ENCODE measurements at places on chromosomes 4 and X.

DNA sequence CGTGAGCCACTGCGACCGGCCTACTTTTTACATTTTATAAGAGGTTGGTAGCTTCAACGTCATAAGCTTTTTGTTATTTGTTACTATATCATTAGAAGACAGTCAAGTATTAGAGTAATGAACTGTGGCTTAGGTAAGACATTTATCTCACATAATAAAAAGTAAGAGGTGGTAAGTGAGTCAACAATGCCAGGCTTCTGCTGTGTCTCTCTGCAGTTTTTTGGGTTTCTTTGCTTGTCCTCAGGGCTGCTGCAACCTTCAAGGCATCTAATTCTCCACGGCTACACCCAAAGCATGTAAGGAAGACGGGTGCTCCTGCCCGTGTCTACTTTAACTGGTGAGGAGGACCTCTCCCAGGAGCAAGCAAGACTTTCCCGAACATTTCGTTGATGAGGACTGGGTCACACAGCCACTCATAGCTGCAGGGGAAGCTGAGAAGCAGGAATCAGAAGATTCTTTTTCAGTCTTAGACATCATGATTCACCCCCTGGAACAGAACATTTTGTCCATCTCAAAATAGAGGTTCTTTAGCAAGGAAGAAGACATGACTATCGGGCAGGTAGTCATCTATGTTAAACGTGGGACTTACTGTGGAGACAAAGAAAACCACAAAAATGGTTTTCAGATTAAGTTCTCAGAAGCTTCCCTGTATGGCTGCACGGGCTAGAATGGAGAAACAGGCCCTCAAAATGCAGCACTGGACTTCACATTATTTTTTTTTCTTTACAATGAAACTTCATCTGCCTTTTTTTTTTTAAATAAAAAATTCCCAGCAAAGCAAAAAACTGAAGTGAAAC is 13.0 kb upstream of the RHOH start:
- no peak for DNase-seq

GRCh38 chr4:139188648-139189416 is 11.8 kb upstream of the ELF2 start:
- no peak for DNase-seq

- no peak for DNase-seq
Observed at GRCh38 chr4:54038056-54038455, 26.3 kb downstream of the CHIC2 start.

GRCh38 chrX:149720021-149720689 is 8.3 kb downstream of the MAGEA11 start:
- DNase-seq, result no peak

DNA sequence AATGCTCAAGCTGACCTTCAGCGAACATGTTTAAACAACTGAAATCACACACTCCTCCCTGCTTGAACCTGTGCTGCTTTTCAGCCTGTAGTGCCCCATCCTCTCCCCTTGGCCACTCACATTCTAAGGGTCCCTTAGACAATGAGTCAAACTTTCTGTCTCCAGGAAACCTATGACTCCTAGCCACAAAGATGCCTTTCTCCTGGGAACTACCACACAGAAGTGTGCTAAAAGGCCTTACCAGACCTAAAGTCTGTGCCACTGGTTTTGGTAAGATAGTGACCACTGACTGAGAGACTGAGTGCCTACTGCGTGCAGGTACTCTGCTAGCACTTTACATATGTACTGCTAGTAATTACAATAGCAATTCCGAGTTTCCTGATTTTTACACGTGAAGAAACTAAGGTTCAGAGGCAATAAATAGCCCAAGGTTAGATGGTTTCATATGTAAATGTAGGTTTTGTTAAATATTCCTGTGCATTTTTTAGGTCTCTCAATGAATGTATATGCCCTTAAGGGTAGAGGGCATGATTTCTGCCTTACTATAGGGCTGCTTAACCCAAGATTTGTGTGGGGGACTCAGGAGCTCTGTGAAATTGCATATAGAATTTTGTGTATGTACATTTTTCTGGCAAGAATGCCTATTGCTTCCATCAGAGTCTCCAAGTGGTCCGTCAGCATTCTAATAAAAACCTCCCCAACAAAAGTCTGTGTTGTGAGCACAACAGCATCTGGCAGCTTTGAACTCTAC is 71.1 kb downstream of the NSG1 start:
- DNase-seq, result no peak

DNA sequence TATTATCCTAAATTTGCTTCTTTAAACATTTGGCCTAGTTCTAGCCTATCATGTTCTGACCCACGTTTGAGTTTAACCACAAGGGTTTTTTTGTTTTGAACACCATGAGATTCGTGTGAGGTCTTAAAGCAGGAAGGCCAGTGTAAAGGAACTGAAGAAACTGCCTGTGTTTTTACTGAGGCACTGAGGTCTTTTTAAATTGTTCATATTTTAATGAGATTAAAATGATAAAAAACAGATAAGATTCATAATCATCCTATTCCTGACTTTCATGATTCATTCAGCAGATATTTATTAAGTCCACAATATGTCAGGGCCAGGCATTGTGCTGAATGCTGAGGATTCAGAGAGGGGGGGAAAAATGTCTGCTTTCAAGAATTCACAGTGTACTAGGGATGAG is 3.2 kb downstream of the RPS6KA3 start:
- DNase-seq, result no peak

DNA sequence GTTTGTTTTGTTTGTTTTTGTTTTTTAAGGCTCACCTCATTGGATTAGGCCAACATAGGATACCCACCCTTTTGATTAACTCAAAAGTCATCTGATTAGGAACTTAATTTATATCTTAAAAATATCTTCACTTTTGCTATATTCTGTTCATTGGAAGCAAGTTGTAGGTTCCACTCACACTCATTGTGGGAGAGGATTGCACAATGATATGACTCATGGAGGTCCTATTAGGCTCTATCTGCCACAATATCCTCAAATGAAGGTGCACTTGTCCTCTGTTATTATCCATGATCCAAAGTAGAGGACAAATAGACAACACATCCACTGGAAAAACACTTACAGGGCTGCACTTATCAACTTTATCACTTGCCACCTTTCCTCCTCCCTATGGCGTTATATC is 60.5 kb upstream of the ADAMTS3 start:
- no peak for DNase-seq

DNA sequence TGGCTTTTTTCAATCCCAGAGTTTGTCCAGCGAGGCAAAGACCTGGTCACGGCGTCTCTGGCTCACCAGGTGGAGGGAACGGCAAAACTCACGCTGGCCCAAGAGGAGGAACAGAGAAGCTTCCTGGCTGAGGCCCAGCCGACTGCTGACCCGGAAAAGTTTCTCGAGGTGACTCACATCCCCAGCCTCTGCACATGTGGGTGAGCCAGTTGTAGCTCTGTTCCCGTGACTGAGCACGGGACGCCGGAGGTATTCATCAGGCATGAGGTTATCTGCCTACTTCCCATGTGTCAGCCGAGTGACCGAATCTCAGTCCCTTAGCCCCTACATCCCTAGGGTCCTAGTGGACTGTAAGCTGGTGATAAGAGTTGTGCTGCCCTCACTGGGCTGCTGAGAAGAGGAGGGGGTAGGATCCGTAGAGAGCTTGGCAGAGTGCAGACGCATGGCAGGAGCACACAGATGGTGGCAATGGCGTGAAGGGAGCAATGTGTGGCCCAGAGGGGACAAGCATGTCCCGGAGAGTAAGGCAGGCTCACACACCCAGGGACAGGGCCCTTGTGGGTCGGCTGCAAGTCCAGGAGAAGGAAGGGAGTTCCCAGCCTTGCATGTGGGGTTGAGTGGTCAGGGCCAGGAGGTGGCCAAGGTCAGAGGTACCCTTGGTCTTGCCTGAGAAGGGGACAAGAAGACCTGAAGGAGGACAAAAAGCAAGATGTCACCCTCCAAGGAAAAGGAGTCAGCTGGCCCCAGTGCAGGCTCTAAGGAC is 42.9 kb downstream of the EVC start:
- DNase-seq, result no peak

DNA sequence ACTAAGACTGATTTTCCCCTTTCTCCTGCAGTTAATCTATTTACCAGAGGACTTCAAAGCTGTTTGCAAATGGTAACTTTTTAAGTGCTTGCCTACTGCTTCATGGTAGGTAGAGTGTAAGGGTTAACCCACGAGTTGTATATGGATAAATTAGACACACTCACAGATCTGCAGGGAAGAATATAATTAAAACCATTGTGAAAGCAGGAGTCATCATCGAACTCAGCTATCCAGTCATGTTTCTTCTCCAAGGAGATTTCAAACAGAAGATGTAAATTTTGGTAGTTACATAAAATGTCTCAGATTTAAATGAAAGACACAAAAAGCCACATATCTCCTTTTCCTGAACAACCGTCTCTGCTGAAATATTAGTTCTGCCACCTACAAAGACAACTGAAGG is 549 bp upstream of the XG start:
- DNase-seq, result no peak

GRCh38 chrX:11381464-11381863 is 88.3 kb downstream of the AMELX start:
- peak; percentile 30 for DNase-seq

DNA sequence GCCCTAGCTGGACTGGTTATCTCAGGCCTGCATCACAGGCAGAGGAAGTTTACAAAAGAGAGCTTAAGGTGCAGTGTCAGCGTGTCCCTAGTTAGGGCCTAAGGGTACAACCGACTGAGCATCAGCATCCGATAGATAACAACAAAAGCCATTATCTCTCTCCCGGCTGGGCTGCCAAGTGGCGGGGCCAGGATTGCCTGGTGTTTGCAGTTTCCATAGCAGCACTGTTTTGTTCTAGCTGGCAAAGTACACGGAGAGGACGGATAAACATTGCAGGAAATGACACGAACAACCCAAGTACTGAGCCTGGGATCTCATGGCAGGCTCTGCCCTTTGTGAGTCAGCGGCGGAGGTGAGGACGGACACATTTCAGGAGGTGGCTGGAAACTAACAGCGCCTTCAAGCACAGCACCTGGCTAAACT is 104.7 kb upstream of the NOCT start:
- DNase-seq, result no peak

DNA sequence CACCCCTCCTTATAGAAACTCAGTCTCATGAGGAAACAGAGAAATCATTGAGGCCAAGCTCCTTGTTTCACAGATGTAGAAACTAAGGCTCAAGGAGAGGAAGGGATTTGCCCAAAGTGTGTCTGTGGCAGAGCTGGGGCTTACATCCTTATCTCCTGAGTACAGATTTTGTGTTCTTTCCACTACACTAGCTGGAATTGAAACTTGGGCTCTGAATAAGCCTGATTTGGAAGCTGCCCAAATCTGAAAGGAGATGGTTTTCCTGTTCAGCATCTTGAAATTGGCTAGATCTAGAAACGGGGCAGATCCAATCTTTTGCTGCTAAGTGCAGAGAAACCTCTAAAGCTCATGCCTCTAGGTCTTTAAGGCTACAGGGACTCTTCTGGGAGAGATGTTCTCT is 24.3 kb downstream of the AWAT2 start:
- no peak for DNase-seq

GRCh38 chr4:146436423-146437162 is 85.1 kb downstream of the SLC10A7 start:
- no peak for DNase-seq

DNA sequence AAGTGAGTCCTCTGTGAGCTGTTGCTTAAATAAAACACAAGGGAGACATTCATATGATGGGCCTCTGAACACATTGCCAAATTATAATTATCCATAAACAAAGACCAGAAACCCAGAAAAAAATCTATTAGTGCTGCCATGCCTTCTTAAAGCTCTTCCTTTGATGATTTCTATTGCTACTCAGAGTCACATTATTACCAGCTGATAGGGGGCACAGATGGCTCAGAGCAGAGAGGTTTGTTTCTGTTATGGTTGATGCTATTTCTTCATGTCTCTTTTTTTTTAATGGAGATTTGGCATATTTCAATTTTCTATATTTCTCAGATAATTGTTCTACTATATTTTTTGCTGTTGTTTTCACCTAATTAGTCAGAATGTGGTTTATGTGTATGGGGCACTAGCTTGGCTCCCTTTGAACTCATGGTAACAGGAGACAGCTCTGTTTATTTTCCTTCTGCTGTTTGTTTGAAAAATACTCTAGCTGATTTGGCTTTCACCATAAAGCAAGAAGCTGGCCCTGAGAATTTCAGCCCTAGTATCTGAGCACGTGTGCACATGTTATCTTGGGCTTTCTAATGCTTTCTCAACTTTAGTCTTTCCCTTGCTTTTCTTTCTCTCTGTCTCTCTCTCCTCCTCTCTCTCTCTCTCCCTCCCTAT is 568.8 kb downstream of the PPARGC1A start:
- no peak for DNase-seq

DNA sequence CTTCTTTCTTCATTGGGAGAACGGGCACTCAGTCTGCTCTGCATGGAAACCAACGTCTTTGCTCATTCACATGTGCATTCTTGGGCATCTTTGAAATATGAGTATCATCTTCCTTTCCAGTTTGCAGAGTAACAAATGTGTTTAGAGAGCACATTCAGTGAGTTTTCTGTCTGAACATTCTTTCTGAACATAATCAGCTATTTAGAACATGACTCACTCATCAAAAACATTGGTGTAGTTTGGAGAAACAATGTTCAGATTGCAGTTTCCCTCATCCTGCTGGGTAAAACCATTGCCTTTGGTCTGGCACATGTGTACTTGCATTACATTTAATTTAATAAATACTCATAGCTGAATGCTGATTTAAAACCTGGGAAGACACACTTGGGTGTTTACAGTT is 81.5 kb upstream of the F9 start:
- DNase-seq, result no peak

- no peak for DNase-seq
Observed at GRCh38 chr4:94673961-94674360, 83.8 kb upstream of the BMPR1B start.

DNA sequence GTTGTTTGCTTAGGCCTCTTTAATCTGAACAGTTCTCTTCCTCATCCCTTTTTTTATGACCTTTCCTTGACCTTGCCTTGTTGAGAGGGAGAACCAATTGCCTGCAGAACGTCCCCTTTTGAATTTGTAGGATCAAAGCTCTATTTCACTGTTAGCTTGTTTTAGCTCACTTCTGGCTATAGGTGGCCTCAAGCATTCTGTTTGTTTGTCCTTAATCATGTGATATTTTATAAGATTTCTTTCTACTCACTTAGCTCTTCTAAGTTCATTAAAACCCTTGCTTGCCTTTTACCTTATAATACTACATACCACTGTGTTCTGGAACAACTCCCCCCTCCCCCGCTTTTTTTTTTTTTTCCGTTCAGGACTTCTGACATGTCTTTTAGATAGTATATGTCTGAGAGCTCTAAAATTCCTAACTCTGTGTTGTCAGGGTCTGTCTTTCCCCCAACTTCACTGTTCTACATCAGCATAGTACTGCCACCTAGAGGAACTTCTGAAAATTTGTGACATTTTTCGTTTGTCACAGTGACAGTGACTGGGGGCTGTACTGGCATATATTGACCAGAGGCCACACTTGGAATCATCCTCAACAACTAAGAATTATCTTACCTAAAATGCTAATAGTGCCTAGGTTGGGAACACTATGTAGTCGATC is 128.5 kb downstream of the LARP7 start:
- peak; percentile 7 for DNase-seq

- no peak for DNase-seq
Observed at GRCh38 chr4:15926486-15926885, 12.1 kb downstream of the FGFBP1 start.

GRCh38 chr4:175330236-175330635 is 412.1 kb downstream of the ADAM29 start:
- no peak for DNase-seq
